ENCODE measurements at places on chromosomes 2 and 18. TPM values are rescaled to one million over a fixed set of nuclear protein-coding genes. Genes with fewer than 3 reads are reported as not detected.

The IL1A gene
- not detected for total RNA-seq

The CKAP2L gene
- total RNA-seq, result 5.5 TPM

The BCL11A gene
- total RNA-seq, result 1.1 TPM

The SPHKAP gene
- 26.2 TPM for total RNA-seq

The ALPP gene
- total RNA-seq, result 0.09 TPM

DNA sequence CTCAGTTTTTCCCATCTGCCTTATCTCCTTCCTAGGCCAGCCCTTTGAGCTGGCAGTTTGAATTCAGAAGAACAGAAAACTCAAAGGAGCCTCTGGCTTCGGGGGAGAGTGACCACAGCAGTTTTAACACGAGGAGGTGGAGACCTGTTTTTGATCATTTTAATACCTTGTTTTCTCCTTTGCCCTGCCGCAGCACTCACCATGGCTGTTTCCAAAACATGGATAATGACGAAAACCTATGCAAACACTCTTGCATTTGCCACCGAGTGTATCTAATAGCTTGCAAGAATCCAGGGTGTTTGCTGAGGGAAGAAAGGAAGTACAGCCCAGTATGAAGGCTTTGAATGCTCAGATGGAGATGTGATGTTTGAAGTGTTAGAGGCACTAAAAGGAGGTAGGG lies 167.1 kb downstream of the PRKCE start:
- no peak for DNase-seq

DNA sequence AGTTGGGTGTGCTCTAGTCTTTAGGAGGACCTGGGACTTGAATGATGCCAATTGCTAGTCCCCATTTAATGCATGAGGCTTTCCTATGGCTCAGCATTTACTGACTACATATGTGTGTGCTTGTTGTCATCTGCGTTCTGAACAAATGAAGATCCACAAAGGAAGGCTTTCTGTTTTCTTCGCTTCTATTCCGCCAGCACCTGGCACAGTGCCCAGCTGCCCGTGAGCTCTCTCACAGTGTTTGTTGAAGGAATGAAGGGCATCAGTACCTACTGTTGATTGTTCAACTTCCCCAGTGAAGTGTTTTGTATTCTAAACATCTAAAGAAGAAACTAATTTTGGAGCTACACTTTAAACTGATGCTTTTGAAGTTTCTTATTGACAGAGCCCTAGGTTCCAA lies 122.4 kb upstream of the LINC00305 start:
- no peak for DNase-seq

- peak; percentile 60 for DNase-seq
These were observed 291.9 kb upstream of the TRIB2 start for GRCh38 chr2:12424809-12425208.

GRCh38 chr2:233433029-233433428 lies 78.7 kb downstream of the DGKD start:
- no peak for DNase-seq

DNA sequence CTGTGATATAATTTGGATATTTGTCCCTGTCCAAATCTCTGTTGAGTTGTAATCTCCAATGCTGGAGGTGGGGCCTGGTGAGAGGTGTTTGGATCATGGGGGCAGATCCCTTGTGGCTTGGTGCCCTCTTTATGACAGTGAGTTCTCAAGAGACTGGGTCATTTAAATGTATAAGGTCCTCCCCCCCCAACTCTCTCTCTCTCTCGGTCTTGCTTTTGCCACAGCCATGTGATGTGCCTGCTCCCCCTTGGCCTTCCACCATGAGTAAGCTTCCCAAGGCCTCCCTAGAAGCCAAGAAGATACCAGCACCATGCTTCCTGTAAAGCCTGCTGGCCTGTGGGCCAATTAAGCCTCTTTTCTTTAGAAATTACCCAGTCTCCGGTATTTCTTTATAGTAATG lies 58.6 kb downstream of the FN1 start:
- no peak for DNase-seq

- no peak for DNase-seq
These were observed 75.3 kb upstream of the SERPINE2 start for GRCh38 chr2:224114428-224114827.

DNA sequence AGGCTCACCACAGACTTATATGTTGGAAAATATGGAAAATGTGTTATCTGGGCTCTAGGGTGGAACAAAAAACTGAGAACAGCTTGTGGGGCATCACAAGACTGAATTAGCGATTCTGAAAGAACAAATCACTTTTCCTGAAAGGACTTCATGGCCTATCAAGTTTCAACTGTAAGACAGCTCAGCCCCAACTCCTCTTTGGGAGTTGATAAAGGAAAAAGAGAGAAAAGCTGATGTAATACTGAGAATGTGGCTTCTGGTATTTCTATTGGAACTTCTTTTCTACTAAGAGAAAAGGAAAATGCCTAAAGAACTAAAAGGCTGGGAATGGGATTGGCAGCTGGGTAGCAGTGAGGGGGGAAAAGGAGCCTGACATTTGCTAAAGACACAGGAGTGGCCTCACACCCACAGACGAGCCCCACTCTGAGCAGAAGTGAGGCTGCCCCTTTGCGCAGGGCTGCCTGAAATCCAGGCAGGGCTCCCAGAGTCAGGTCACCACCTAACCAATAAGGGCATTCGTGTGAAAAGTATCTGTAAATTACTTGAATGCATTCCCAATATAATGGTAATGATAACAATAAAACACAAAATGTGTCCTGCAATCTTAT lies 75.6 kb downstream of the LRP2 start:
- no peak for DNase-seq

- no peak for DNase-seq
These were observed 65.6 kb upstream of the UBXN4 start for GRCh38 chr2:135676031-135676430.
